HTR-8/SVneo (cell line): ENCODE measurements at places on chromosomes 5 and 9.

DNA sequence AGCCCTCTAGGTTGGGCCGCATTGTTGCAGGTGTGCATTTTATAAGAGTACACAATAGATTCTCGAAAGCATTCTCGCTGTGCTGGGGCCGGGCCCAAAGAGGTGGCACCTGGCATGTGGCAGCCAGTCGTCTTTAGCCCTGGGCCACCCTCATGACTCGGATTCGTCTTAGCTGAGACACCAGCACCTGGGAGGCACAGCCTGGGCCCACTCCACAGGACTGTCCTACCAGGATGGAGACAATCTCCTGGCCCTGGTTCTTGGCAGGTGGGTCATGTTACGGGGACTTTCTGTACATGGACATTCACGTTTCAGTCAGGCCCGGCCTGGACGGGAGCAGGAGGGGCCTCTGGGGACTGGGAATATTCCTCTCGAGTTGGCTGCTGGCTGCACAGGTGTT lies 212.5 kb downstream of the FANCC start:
- no peak for DNase-seq

GRCh38 chr5:146026307-146027010 lies 78.9 kb downstream of the PLAC8L1 start:
- DNase-seq, result no peak

DNA sequence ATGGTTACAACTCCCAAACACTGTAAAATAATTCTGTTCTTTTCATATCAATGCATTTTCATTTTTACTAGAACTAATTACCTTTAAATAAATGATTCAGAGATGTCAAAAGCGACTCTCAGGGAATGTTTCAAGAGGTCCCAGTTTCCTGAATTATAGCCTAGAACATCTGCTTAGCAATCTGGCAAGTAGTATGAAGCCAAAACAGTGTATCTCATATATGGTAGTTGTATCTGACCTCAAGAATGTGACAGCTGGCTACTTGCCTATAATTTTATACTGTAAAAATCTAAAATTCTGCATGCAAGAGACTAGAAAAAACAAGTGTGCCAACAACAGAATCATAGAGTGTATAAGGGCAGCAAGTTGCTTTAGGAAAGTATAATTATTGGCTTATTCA lies 187.7 kb upstream of the POU5F2 start:
- no peak for DNase-seq

DNA sequence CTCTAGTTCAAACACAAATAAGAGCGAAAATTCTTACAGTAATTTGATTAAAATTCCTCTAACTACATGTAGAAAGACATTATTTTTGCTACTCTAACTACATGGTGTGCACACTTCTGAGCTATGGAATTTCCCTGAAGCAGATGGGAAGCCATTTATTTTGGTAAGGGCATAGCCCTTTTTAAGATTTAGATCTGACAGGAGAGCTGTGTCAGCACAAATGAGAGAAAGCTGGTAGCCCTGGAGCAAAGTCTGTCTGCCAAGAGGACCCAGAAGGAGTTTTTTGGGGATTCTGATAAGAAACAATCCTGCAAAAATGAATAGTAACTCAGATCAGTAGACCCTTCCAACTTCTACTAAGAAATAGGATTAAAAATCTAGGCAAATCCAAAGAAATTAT lies 595.9 kb upstream of the MEF2C start:
- DNase-seq, result no peak

GRCh38 chr9:25716220-25716872 lies 38.1 kb upstream of the TUSC1 start:
- peak; percentile 29 for DNase-seq

GRCh38 chr9:93612796-93613154 lies 36.4 kb downstream of the PHF2 start:
- no peak for DNase-seq

DNA sequence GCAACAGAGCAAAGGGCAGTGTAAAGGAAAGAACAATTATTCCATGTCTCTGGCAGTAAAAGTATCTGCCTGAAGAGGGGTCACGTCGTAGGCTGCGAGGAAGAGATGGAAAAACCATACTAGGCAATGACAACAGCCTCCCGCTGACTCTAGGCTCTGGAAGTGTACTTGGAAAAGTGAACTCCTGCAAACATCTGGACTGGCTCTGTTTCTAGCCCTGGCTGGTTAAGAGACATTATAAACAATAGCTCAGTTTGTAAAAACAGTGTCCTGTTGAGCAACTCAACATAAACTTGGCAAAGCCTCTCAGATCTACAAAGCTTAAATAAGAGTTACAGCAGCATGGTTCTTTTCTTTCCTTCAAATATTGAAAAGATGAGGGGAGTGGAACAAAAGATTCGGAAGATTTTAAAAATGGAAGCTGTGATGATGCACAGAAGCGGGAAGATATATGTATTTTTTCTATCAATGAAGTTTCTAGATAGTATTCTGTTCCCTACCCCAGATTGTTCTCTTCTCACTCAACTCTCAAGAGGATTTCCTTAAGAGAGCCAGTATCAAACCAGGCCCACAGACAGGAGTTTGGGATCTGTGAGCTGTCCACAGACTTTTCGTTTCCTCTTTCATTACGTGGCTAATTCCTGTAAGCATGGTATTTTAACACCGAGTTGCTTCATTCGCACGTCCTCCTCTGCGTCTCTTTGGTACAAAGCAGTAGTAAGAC lies 79.4 kb downstream of the SPTLC1 start:
- no peak for DNase-seq

DNA sequence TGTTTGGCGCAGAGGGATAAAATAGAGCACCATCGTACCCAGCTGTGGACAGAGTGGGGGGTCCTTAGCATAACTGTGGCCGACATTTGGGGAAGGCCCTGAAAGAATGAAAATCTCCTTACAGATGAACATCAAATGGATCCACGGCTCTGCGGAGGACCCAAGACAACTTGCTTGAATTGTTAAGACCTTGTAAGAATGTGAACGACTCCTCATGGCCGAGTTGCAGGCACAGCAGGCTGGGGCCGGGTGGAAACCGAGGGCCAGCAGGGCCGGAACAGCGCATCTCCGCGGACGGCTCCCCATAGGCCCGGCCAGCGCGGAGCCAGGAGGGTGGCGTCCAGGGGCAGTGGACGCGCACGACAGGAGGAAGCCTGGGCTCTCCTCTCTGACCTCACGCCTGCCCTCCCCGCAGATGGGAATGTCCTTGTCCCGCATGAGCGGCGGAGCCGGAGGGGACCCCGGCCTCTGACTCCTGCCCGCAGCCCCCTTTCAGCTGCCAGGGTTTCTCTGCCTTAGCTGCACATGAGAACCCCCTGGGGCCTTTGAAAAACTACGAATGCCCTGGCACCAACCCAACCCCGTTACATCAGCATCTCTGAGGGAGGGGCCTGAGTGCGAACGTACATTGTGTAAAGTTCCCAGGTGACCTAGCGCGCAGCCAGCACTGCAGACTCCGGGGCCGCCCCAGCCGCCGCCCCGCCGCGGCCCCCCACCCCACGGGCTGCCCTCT lies 36.2 kb upstream of the PTCH1 start:
- DNase-seq, result no peak

GRCh38 chr9:4308482-4308881 lies 8.6 kb upstream of the GLIS3 start:
- DNase-seq, result no peak
